Sigmoid colon (tissue), 7 donors: ENCODE measurements at places on chromosomes 2 and 18.

GRCh38 chr2:160703648-160704585 is 210.3 kb upstream of the RBMS1 start:
- DNase-seq, result no peak

GRCh38 chr18:45106331-45106774 is 425.7 kb downstream of the SETBP1 start:
- no peak for DNase-seq

DNA sequence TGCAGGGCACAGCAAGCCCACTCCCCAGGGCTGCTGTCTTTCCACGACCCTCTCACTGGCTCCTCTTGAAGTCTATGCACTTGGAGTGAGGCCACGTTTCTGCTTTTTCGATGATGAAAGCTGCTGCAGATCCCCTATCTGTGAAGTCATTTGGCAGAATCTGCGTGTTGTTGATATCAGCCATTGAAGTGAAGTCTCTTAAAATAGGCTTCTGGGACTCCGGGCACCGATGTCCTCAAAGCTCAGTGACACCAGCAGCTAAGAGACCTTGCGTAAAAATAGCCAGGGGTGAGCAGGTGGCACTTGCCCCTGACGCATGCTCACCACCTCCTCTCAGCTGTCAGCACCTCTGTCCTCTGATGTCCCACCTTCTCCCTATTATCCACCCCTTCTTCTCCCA is 89.4 kb upstream of the FHL2 start:
- no peak for DNase-seq

- no peak for DNase-seq
Observed at GRCh38 chr2:182883451-182883850, 17.0 kb upstream of the FRZB start.

DNA sequence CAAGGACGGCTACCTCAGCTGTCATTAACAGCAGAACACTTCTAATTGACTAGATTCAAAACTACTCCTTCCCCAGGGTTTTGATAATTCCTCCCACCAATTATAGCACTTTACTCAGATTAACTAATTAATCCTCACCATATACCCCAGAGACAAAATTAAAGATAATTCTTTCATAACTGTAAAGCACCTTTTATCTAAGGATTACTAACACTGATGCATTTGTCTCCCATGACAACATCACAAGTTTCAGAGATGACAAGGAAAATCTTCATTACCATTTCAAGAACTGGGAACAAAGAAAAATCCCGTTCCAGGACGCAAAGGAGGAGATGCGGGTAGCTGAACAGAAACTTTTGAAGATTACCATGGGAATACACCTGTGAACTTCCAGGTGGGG is 129.4 kb upstream of the ITGA6 start:
- DNase-seq, result no peak

DNA sequence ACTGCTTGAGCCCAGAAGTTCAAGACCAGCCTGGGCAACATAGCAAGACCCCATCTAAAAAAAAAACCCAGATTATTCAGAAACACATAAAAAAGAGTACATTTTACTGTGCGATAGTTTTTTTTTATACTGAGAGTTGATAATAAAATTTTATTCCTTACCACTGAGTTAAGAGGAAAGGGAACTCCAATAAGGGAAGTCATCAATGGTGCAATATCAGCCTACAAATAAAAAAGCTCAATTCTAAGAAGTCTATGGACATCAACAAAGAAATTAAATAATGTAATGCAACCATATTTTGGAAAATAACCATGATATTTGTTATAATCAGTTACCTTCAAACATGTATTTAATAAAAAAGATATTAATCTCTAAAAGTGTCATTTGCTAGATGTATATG is 46.6 kb downstream of the PIGN start:
- DNase-seq, result no peak

- DNase-seq, result no peak
Observed at GRCh38 chr18:42548493-42548892, 567.0 kb downstream of the RIT2 start.

DNA sequence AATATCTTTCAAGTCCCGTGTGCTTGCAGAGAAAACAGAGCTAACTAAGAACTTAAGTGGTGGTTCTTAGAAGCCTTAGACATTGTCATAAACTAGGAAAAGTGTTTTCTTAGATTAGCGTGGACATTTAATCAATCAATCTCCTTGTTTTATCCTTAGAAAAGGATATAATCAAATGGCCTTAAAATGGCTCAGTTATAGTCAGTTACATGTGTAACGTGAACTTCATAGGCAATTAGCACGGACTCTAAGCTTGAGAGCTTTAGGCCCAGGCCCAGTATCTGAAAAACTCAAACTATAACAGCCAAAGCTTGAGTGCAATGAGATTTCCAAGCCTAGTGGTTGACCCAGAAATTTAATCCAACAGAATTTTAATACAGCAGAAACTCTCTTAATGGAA is 43.5 kb upstream of the SP3 start:
- DNase-seq, result no peak

GRCh38 chr18:36326771-36327170 is 29.3 kb downstream of the FHOD3 start:
- no peak for DNase-seq

DNA sequence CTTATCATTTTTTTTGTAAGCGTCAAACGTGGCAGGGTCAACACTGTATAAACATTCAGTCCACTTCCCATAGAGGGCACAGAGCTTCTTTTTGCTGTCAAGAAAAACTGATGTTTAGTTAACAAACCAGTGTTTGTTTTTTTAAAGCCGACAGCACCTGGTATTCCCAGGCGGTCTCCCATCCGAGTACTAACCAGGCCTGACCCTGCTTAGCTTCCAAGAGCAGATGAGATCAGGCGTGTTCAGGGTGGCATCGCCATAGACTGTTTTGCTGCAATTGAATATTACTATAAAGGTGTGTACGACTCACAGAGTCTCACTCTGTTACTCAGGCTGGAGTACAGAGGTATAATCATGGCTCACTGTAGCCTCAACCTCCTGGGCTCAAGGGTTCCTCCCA is 31.5 kb downstream of the CABYR start:
- no peak for DNase-seq

DNA sequence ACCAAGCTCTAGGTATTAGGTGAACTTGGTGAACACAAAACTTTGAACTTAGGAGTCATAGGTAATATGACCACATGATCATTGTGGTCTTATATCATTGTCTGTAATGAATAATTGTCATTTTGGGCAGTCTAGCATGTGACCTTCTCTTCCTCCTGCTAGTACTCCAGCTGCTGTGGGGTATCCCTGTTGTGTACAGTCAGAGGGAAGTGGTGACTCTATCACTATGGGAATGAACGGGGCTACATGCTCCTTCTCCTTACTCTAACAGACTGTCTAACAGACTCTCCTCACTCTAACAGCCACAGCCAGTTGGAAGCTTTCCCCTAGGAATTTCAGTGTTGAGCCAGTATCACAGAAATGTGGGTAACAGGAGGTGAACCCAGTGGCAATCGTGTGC is 68.2 kb upstream of the NEDD4L start:
- DNase-seq, result no peak

DNA sequence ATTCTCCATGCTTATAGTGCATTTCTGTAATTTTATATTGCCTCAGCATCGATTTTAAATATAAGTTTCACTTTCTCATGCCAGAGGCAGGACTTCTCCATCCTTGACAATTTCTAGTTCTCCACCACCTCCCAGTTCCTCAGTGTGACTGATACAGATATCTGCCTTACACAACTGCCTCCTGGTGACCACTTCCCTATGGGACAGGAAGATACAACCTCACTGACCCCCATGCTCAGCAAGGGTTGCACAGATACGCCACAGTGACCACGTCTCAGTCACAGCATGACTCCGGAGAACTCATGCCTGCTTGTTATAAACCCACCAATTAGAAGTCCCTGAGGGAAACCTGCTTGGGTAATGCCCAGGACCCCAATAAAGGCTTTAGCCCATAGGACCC is 284.0 kb upstream of the MC4R start:
- DNase-seq, result no peak

- DNase-seq, result no peak
Observed at GRCh38 chr2:225122007-225122406, 79.7 kb upstream of the DOCK10 start.

DNA sequence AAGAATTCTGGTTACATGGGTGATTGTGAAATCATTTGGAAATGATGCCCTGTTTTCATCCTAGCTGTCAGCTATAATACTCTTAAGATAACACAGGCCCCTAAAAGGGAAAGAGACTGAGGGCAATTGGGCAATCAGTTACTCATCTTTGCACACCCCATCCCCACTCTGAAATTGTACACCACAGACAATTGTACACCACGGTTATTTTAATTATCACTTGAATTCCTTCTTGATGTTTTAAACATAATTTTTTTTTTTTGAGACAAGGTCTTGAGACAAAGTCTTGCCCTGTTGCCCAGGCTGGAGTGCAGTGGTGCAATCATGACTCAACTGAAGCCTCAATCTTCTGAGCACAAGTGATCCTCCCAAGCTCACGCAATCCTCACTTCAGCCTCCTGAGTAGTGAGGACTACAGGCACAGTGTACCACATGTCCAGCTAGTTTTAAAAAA is 862.4 kb upstream of the ACVR2A start:
- DNase-seq, result peak; percentile 82

- DNase-seq, result no peak
Observed at GRCh38 chr2:25168256-25169072, at the start of gene POMC. Gene POMC (minus strand): TSS chr2:25168580. CDS start chr2:25164772, 3,808 bp downstream.

GRCh38 chr2:72148837-72149555 is 1.3 kb upstream of the CYP26B1 start:
- peak; percentile 72 for DNase-seq

GRCh38 chr2:37984176-37984575 is 59.1 kb downstream of the RMDN2 start:
- no peak for DNase-seq

DNA sequence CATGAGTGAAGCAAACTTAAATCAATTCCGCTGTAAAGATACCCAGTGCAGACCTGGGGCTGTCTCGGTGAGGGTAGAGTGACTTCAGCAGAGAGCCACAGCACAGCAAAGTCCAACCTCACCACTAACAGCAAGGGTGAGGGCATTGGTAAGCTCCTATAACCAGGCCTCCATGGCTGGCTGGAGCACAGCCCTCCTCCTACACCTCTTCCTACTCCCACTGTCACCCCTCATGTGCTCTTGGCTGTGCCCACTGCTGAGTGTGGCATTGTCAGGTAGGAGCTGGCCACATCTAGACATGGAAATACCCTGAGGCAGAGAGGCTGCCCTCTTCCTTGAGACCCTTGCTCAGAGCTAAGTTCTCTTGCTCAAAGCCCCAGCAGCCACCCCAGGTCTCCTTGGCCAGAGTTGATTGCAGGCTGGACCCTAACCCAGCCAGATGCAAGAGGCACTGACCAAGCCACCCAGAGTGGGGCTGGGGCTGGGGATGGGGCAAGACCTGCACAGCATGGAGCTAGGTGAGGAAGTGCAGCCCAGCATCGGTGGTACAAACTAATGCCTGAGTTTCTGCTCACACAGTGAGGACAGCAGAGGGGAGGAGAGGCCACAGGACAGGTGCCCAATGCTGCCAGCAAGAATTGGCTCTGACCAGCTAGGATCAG is 77.6 kb upstream of the RAB6C start:
- no peak for DNase-seq

DNA sequence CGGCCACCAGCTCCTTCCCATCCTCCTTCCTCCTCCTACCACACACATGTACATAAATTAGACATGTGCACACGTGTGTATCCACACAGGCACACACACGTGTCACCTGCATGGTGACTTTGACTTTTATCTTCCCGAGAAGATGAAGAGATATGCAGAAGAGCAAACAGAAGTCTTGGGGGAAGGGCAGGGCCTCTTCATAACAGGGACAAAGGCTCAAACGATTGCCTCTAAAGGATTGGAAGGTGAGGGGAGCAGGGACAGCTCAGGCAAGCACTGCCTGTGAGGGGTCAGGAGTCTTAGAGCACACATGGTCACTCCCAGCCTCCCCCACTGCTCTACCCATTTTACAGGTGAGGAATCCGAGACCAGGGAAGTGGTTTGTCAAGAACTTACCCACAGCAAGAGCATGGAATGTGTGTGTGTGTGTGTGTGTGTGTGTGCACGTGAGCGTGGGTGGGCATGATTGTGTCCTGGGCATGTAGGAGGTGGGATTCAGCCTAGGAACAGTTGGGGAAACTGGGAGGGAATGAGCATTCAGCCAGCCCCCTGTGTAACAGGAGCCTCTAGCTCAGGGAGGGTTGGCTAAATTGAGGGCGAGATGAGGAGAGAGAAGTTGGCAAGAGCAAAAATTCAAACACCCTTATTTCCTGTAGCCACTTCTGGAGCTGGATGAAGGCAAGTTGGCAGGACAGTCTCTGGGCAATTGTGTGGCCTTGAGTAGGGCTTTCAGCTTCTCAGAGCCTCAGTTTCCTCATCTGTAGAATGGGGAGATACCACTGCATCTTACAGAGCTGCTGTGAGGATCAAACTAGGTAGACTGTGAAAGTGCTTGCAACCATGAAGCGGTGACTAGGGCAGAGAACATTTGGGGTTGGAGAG is 24.2 kb downstream of the CIB4 start:
- DNase-seq, result peak; percentile 38

DNA sequence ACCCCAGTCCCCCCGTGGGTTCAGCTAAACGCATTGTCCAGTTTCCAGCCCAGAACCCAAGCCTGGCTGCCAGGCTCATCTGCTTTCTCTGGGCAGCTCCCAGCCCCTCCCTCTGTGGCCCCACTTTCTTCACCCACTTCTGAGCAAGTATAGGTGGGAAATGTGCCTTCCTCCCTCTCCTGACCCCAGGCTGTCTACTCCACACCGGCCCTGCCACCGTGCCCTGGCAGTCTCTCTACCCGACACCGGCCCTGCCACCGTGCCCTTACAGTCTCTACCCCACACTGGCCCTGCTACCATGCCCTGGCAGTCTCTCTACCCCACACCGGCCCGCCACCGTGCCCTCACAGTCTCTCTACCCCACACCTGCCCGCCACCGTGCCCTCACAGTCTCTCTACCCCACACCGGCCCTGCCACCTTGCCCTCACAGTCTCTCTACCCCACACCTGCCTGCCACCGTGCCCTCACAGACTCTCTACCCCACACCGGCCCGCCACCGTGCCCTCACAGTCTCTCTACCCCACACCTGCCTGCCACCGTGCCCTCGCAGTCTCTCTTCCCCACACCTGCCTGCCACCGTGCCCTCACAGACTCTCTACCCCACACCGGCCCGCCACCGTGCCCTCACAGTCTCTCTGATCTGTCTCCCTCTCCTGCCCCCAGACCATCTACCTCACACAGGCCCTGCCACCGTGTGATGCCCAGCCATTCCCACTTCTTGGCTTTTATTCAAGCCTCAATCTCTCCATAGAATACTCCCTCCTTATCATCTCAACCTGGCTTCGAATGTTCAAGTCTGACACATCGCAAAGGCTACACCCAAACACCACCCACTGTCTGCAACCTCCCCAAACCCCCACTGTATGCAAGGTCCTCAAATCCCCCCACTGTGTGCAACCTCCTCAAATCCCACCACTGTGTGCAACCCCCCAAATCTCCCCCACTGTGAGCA is 108.9 kb downstream of the TPO start:
- DNase-seq, result peak; percentile 28

GRCh38 chr2:236745420-236746210 is 176.0 kb downstream of the ACKR3 start:
- DNase-seq, result no peak

GRCh38 chr18:12628706-12629702 is 28.9 kb downstream of the SPIRE1 start:
- no peak for DNase-seq
